ENCODE measurements at places on chromosomes 4 and X.

DNA sequence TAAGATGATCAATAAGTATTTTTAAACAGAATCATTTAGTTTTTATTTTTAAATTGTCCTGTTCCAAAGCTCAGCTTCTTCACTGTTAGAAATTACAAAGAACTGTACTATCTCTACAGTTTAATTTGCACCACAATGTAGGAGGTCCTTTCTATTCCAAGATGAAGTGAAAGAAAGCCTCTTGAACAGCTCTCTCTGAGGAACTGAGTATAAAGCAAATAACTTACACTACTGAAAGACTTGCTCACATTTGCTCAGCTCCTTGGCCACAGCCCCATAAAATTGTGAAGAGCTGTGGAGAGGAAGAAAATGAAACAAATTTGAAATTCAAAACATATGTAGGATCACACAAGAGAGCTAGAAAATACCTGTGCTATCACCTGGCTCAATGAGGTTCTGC lies 68.6 kb downstream of the ENPEP start:
- no peak for DNase-seq

DNA sequence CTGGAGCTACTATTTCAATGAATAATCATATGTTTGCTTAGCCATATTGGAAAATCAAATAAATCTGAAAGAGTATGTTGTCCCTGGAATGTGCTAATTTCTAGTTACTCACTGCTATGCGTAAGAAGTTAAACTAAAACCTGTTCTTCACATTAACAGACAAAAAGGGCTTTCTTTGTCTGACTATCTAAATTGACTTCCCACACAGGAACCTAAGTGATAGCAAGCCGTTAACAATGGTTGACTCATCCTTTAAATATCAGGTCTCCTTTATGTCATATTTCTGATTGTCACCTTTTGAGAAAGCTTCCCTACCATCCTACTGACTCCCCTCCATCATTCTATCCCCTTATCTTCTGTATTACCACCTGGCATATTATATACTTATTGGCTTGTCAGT lies 81.4 kb downstream of the AMELX start:
- DNase-seq = no peak

GRCh38 chr4:116953947-116954346 lies 131.4 kb downstream of the TRAM1L1 start:
- DNase-seq = no peak

GRCh38 chr4:1418494-1419285 lies 12.4 kb upstream of the NKX1-1 start:
- no peak for DNase-seq

DNA sequence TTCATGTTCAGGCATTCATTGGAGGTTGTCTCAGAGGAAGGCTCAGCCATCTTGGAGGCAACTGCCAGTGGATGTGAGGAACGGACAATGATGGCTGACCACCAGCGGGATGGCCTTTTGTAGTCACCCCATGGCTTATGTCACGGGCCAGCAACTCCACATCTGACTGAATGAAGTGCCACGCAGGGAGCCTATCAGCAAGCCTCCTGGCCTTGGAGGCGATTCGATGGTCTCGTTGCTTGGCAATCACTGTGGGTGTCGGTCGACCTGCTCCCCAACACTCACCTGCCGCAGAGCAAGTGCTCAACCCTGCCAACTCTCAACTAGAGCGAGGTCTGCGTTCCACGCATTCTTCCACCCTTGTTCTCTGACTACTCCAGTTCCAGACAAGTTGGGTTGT lies 7.4 kb downstream of the H2BW2 start:
- no peak for DNase-seq

GRCh38 chr4:76984127-76984526 lies 34.6 kb downstream of the SEPTIN11 start:
- no peak for DNase-seq

- peak; percentile 48 for DNase-seq
Observed at GRCh38 chr4:3851881-3852280, 85.7 kb downstream of the ADRA2C start.

DNA sequence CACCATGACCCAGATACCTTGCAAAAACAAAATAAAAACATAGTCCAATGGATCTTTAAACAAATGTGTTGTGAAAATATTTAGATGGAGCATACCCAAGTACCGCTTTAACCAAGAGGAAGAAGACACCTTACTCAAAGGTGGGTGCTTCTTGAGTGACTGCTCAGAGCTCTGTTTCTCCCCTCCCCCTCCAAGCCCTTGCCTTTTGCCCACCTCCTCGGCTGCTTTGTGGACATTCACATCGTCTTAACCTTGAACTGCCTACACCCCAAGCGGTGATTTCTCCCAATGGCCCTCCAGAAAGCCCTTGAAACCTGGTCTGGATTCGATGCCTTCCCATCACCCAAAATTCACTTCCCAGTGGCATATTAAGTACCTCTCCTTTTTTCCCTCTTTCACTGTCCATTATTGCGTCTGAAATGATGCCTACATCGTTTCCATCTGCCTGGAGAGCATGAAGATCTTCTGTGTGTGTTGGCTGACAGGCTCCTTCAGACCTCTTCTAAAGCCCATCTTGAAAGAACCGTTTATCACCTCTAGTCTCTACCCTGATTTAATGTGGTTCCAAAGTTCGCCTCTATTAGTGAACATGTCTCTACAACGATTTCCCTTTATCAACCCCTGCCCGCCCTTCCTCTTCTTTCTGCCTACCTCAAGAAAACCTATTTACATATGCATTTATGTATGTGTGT lies 968 bp downstream of the GPRIN3 start:
- DNase-seq = no peak
